ENCODE measurements at places on chromosomes 13 and 19.
A peak's percentile ranks its signal among the peaks of the same experiment; 100 is the strongest.

DNA sequence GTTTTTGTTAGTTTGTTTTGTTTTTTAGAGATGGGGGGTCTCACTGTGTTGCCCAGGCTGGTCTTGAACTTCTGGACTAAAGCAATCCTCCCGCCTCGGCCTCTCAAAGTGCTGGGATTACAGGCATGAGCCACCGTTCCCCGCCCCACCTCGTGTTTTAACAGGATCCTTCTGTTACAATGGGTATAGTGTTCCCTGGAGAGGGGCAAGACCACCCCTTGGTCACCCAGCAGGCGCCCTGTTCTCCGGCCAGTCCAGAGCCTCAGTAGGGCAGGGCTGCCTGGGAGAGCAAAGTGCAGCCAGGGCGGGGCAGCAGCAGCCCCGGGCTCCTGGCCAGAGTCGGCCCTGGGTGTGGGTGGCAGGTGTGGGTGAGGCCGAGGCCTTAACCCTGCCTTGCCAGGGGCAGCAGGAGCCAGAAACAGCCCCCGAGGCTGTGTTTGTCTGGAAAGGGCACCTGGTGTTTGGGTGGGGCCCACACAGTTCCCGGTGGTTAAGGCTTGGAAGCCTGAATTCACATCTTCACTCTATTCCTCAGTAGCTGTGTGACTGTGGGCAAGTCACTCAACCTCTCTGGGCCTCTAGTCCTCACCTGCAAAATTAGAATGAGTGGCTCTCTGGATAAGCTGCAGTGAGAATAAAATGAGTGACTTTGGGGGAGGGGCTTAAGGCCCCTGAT is 7.2 kb downstream of the VASP start:
- H3K4me3 ChIP-seq: no peak overlapping the region
- H3K27ac ChIP-seq: no peak overlapping the region
- no peaks in the 10 kb centered on the region for H3K27me3 ChIP-seq
- H3K36me3 ChIP-seq: peaks cover 7% of the 10 kb centered on the region
- no peak for DNase-seq
- peaks cover 2% of the 10 kb centered on the region for H3K4me1 ChIP-seq

DNA sequence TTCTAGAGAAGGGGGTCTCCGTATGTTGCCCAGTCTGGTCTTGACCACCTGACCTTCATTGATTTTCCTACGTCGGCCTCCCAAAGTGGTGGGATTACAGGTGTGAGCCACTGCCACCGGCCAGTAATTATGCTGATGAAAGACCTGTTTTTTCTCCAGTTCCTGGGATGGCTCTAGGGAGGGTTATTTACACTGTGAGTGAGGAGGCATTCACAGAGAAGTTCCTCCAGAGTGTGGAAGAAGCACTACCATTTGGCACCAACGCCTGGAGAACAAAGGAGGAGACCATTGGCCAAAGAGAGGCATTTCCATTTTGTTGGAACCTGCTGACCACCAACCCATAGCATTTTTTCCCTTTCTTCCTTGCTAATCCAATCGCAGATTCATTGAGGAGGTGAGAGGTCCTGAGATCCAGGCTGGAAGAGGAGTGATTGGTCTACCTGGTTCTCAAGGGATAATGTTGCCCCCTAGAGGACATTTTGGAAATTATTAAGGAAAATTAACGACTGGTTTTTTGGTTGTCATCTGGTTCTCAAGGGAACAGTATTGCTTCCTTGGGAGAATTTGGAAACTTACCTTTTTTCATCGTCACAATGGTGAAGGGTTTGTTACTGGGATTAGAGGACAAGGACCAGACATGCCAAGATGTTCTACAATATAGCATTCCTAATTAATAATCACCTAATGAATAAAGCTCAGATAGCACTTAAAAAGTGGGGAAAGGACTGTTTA is 5.5 kb upstream of the SAE1 start:
- no peaks in the 10 kb centered on the region for H3K4me1 ChIP-seq
- no peak overlapping the region for H3K27ac ChIP-seq
- no peaks in the 10 kb centered on the region for H3K27me3 ChIP-seq
- DNase-seq: peak; percentile 93
- H3K4me3 ChIP-seq: no peak overlapping the region
- no peaks in the 10 kb centered on the region for H3K36me3 ChIP-seq

GRCh38 chr19:33819880-33820781 is 23.5 kb downstream of the KCTD15 start:
- H3K4me1 ChIP-seq: no peaks in the 10 kb centered on the region
- peak; percentile 73 for DNase-seq
- peak overlapping the region; percentile 39 for H3K4me3 ChIP-seq

GRCh38 chr19:47172666-47173455 is 42.2 kb downstream of the SAE1 start:
- H3K4me3 ChIP-seq: no peak overlapping the region
- no peaks in the 10 kb centered on the region for H3K4me1 ChIP-seq
- H3K36me3 ChIP-seq: peaks cover 12% of the 10 kb centered on the region
- no peaks in the 10 kb centered on the region for H3K27me3 ChIP-seq
- no peak overlapping the region for H3K27ac ChIP-seq
- DNase-seq: no peak

DNA sequence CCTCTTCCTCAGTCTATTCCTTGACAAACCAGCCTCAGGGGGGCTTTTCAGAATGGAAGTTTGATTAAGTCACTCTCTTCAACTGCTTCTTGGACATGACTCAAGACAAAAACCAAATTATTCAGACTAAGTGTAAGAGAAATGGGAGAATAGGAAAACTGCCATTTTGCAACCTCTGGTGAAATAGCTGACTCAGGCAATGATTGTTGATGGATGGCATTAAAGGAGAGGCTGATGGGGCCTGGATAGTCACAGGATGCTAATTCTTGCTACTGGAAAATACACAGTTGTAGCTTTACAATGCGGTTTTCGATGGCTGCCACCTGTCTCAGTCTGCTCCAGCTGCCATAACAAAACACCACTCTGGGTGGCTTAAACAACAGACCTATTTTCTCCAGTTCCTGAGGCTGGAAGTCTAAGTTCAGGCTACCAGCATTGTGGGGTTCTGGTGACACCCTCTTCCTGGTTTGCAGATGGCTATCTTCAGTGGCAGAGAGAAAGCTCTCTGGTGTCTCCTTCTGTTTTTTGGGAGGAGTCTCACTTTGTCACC is 6.1 kb downstream of the NOSIP start:
- H3K36me3 ChIP-seq: peaks cover 2% of the 10 kb centered on the region
- no peak overlapping the region for H3K4me3 ChIP-seq
- no peaks in the 10 kb centered on the region for H3K27me3 ChIP-seq
- no peak overlapping the region for H3K27ac ChIP-seq
- H3K4me1 ChIP-seq: no peaks in the 10 kb centered on the region
- DNase-seq: no peak

- peak overlapping the region; percentile 35 for H3K27ac ChIP-seq
- peak; percentile 70 for DNase-seq
- H3K27me3 ChIP-seq: no peaks in the 10 kb centered on the region
- H3K4me1 ChIP-seq: no peaks in the 10 kb centered on the region
These were observed 594 bp downstream of the URI1 start for GRCh38 chr19:29942404-29943261.

DNA sequence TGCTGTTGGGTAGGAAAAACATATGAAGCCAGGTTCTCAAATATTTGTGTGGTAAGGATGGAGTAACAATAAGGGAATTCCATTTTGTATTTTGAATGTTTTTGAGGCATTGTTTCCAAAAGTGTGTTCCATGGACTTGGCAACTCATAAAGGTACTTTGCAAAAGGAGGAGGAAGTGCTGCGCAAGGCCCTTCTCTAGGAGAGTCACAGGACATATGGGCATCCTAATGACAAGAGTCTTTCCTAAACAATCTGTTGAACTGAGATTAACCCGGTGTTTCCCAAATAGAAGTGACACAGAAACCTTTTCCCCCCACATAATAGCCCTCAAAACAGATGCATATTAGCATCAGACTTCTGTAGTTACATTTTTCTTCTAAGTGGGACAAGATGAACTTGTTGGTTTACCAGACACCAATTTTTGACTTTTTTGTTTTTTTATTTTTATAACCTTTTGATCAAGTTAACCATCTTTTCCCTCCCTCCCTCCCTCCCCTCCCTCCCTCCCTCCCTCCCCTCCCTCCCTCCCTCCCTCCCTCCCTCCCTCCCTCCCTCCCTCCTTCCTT is 209.3 kb downstream of the PCCA start:
- no peaks in the 10 kb centered on the region for H3K36me3 ChIP-seq
- H3K4me1 ChIP-seq: no peaks in the 10 kb centered on the region
- H3K27me3 ChIP-seq: no peaks in the 10 kb centered on the region
- H3K27ac ChIP-seq: no peak overlapping the region
- DNase-seq: no peak

DNA sequence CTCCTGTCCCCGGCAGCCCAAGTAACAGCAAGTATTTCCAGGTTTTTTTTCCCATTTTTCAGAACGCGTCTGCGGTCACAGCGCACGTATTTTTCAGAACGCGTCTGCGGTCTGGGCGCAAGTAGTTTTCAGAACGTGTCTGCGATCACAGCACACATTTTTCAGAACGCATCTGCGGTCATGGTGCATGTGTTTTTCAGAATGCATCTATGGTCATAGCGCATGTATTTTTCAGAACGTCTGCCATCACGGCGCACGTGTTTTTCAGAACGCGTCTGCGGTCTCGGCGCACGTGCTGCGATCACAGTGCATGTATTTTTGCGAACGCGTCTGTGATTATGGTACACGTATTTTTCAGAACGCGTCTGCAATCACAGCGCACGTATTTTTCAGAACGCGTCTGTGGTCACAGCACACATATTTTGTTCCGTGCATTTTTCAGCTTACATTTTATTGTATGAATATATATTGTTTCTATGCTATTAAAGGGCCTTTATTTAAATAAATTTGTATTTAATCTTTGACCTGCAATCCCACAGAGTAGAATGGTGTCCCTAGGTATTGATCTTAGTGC is 19.7 kb downstream of the ATP4B start:
- H3K4me3 ChIP-seq: no peak overlapping the region
- no peaks in the 10 kb centered on the region for H3K4me1 ChIP-seq
- H3K27ac ChIP-seq: no peak overlapping the region
- no peak for DNase-seq

DNA sequence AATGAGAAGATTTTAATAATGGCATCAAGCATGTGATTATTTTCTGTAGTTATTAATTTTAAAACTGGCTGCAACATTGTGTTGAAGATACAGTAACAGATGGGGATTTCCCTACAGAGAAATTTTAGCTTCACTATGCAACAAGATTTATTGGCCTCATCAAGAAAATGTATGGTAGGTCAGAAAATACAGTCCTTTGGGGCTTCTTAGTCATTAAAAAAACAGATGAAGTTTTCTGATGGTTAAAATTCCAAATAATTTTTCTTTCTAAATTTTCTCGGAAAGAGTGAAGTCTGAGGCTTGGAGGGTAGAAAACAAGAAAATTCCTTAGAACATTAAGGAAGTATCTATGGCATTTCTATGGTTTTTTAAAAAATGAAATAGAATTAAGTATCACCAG is 1790.8 kb upstream of the PCDH20 start:
- DNase-seq: no peak
- no peak overlapping the region for H3K4me3 ChIP-seq
- H3K27ac ChIP-seq: no peak overlapping the region
- H3K4me1 ChIP-seq: no peaks in the 10 kb centered on the region
